ENCODE measurements at places on chromosomes 16 and 17.

- no peak for DNase-seq
Observed at GRCh38 chr17:41864498-41864835, 756 bp downstream of the KLHL11 start.

- DNase-seq = no peak
Observed at GRCh38 chr16:60481591-60481990, 1554.6 kb downstream of the CDH8 start.

GRCh38 chr17:15213381-15214087, 51.6 kb downstream of the PMP22 start:
- peak; percentile 64 for DNase-seq

- no peak for DNase-seq
Observed at GRCh38 chr17:75060434-75061054, 13.5 kb downstream of the KCTD2 start.

DNA sequence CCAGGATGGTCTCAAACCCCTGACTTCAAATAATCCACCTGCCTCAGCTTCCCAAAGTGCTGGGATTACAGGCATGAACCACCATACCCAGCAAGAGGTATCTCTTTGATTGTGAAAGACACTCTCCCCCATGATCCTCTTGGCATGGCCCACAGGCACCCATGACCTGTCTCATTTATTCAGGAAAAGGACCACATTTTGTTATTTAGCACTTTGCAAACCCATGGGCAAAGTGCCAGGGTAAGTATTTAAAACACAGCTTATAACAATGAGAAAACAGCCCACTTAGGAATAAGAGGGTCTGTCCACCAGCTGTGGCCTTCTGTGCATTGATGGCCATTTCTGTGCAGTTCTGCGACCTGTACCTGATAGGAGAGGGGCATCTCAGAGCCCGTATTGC, 12.8 kb upstream of the AKTIP start:
- no peak for DNase-seq

GRCh38 chr16:46833460-46833800, 2.5 kb upstream of the C16orf87 start:
- DNase-seq = no peak

DNA sequence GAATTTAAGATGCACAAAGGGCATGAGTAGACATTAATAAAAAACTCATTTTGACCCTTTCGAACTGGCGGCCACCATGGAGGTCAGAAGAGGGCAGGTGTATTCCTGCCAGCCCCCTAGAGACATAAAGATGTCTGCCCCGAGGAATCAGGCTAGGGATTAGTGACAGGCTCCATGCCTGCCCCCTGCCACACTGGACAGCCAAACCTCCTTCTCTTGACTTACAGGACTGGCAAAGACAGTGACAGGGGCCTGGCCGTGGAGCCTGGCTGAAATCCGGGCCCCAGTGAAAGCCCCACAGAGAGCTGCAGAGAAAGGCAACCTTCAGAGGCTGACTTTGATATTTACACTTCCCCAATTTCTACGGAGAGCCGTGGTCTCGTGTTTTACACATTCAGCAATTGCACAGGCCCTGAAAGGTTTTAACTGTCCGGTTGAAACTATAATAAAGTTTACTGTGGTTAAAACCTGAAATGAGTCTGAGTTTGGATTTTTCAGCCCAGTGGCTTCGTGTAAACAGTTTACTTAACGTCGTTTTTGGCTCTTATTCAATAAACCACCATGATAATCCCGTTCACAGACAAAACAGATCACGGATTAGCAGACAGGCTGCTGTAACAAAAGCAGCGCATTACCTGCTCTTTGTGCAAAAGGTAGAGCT, 243.9 kb upstream of the MYOCD start:
- no peak for DNase-seq

- DNase-seq = no peak
Observed at GRCh38 chr17:22694362-22695227, 1002.3 kb downstream of the KCNJ18 start.

- no peak for DNase-seq
Observed at GRCh38 chr17:6027342-6028024, 42.7 kb upstream of the WSCD1 start.

- peak; percentile 84 for DNase-seq
Observed at GRCh38 chr17:82592767-82593589, 55.3 kb downstream of the WDR45B start.

- no peak for DNase-seq
Observed at GRCh38 chr16:57048095-57048494, 44.3 kb upstream of the CPNE2 start.

GRCh38 chr17:79950306-79950705, 85.4 kb downstream of the TBC1D16 start:
- DNase-seq = no peak

DNA sequence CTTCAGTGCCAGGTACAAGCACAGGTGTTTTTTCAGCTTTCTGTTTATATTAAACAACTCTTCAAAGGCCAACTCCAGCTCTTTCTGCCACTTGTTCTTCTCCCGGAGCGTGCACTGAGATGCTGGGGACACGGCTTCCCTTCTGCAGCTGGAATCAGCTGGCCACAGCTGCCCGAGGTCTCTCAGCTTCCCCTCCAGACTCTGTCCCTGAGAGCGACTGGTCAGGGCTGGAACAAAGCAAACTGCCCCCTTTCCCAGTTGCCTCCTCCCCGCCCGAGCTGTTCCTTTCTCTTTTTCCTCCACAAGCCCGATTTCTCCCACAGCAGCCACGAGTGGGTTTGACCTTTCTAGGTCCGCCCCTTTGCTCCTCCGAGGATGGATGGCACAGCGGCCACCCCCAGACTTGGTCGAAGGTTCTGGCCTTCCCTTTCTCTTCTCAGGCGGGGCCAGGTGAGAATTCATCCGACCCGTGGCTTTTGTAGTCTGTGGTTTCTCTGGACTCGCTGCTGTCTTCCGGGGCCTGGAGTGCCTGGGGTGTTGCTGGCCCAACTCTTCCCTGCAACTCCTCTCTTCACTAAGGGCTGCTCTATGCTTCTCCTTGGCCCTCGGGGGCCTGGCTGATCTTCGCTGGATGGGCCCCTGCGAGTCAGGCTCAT, 11.5 kb downstream of the CEP295NL start:
- DNase-seq = no peak

- no peak for DNase-seq
Observed at GRCh38 chr16:88582912-88583575, 12.8 kb downstream of the ZC3H18 start.

- DNase-seq = no peak
Observed at GRCh38 chr16:11196286-11196828, 59.6 kb downstream of the SOCS1 start.

GRCh38 chr17:36094746-36095145, 4.8 kb upstream of the CCL3 start:
- peak; percentile 8 for DNase-seq

DNA sequence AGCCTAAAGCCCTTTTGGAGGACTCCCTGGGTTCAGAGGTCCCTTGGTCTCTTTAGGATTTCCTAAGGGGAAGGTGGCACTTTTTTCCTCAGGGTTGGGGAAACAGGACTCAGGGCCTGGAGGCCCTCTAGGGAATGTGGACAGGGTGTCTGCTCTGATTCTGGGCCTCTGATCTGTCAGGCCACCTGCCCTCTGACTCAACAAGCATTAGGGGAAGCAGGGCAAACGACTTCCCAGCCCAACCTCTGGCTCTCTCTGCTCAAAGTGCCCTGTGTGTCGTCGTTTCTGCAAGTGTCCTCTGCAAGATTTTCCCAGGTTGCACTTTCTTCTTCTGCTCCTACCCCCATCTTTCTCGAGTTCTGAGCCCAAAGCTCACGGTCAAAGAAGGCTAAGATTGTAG, 6.6 kb upstream of the IGFBP4 start:
- DNase-seq = no peak

- no peak for DNase-seq
Observed at GRCh38 chr16:83402967-83403366, 404.8 kb upstream of the HSBP1 start.

- DNase-seq = no peak
Observed at GRCh38 chr16:6548507-6548906, 784.1 kb upstream of the RBFOX1 start.

DNA sequence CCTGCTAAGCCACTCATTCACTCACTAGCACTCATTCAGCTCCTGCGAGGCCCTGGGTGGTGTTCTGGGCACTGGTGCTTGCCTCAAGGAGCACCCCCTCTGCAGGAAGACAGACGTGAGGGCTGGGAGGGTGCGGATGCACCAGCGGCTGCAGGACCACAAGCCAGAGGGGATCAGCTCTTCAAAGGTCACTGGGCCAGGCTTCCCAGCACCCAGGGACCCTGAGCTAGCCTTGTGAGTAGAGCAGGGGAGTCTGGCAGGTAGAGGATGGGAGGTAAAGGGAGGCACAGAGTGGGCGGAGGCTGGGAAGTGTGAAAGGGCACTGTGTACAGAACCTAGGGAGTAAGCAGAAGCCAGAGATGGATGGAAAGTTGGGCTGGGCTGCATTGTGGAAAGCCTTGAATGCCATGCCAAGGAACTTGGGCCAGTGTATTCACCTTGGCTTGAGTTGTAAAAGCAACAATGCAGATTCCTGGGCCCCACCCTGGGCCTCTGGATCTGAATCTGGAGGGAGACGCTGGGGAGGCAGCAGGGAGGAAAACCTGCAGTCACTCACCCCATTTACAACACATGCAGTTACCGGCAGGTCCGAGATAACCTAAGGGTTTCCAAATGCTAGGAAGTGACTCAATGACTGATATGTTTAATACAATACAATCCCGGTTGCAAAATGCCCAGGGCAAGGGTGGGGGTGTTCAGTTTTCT, 1.7 kb downstream of the IL4R start:
- DNase-seq = peak; percentile 17
